Fibroblast of skin of abdomen (primary cell): ENCODE measurements at places on chromosomes 6 and 20.
A peak's percentile ranks its signal among the peaks of the same experiment; 100 is the strongest.

- no peak for DNase-seq
Observed at GRCh38 chr6:92942549-92942948, 476.8 kb downstream of the EPHA7 start.

- DNase-seq = no peak
Observed at GRCh38 chr6:33926451-33926850, 122.6 kb upstream of the MLN start.

- no peak for DNase-seq
Observed at GRCh38 chr6:155333414-155333813, 19.1 kb upstream of the TFB1M start.

DNA sequence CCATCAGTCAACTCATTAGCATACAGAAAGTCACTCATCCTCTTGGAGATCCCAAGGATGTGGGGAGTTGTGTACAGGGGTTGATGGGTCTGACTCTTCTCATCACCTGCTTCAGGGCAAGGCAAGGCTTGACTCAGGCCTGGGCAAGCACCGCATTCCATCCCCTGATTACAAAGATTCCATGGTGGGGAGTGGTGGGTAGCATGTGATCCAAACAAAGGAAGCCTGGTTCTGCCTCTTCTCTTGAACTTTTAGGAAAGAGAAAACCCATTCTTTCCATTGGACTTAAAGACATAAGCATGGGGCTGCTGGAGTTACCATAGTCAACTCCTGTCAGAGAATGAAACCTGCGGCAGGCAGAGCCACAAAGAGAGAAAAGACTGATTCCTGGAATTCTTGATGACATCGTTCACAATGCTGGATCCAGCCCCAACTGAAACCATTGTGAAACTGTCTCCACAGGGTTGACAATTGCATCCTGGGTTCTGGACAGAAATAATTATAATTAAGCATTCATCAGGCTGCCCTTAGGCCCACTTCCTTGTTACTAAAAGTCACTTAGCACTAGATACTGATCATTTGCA, 235.8 kb upstream of the KCNG1 start:
- peak; percentile 36 for DNase-seq

DNA sequence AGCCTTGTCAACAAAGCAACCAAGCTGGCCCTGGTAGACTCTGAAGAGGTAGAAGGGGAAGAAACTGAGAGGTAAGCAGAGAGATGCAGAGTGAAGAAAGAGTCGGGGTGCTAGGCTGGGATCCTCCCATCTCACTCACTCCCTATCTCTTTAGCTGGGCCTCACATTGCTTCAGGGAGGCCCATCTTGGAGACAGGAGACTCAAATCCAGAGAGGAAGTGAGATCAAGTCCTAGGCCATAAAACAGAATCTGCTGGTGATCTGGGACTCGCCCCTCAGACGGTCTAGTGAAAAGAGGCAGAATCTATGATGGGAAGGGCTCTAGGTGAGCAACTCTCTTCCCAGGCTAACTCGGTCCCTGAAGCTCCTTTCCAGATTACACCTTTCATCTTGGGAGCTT, 659 bp upstream of the GUCA1B start:
- no peak for DNase-seq
